Stimulated activated CD8-positive, alpha-beta memory T cell treated with anti-CD3 and anti-CD28 coated beads, Interleukin-4, amount 100 ng/mL, for 24 hours (primary cell): ENCODE measurements at places on chromosomes 16 and 17.
A peak's percentile ranks its signal among the peaks of the same experiment; 100 is the strongest.

DNA sequence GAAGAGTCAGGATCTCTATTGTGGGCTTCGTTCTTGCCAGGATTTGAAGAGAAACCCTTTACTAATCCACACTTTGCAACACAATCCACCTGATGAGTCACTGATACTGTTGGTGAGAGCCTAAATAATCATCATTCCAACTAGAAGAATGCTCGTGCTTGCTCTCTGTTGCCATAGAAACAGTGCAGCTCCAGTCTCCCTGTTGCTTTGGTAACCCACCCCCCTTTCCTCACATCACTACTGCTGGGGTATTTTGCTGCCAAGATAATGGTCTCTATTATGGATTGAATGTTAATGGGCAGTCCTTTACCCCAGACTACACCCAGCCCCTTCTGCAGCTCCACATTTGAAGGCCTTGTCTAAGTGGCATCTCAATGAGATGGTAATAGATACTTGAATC is 190.4 kb downstream of the ABCC12 start:
- DNase-seq: no peak

DNA sequence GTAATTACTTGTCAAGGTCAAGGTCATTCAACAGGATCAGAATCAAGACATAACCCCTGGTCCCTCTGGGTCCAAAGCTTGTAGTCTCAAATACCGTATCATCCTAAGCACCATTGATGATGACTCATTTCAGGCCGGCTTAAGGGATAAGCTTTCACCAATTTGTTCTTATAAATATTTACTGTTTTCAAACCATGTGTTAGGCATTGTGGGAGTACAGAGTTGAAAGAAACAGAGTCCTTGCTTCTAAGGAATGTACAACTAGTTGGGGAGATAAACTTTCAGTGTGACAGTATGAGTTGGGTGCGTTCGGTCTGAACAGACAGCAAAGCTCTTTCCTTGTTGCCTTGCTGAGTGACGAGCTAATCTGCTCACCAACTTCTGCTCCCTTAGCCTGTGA is 183.5 kb upstream of the MAF start:
- DNase-seq: no peak

GRCh38 chr17:10614536-10615155 is 42.5 kb downstream of the MYH3 start:
- no peak for DNase-seq

- no peak for DNase-seq
These were observed 27.7 kb downstream of the CSNK2A2 start for GRCh38 chr16:58170223-58170622.

DNA sequence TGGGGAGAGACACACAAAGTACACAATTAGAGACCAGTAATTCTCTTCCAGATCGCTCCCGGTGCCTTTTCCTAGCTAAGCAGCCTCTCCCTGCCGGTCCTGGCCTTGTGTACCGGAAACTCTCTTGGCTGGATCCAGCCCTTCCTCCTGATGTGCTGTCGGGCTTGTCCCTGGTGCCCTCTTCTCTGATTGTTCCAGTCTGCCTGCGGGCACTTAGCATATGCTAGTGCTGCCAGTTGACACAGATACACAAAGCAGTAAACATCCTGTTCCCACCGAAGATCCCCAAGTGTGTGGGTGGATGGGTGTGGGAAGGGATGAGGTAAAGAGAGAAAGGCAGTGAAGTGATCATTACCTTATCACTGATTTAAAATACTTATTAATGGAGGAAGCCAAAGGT is 9.7 kb downstream of the HS3ST3B1 start:
- no peak for DNase-seq

DNA sequence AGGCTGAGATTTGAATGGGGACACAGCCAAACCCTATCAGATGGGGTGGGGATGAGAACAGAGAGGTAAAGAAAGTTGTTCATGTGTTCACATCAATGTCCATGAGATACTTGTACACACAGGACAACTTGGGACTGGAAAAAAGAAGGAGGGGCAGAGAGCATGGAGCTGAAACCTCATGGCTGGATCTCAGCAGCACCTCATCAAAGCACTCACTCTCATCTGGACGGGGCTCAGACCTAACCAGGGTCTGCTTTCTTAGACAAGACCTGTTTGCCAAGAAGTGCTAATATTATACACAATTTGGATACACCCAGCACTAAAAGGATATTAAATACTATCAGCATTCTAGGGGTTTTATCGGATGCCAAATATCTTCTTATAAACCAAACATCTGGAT is 399.8 kb downstream of the SLC39A11 start:
- DNase-seq: no peak

DNA sequence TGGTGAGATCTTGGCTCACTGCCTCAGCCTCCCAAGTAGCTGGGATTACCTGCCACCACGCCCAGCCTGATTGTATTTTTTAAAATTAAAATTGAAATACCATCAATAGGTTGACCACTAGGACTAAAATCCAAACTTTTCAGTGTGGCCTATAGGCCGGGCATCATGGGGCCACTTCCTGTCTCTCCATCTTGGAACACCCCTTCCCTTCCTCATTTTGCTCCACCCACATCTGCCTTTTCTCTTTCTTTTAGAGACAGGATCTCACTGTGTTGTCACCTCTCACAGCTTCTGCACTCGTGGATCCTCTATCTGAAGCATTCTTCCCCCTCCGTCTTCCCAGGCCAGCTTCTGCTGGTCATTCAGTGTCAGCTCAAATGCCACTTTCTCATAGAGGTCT is 57.0 kb downstream of the BMERB1 start:
- DNase-seq: no peak

DNA sequence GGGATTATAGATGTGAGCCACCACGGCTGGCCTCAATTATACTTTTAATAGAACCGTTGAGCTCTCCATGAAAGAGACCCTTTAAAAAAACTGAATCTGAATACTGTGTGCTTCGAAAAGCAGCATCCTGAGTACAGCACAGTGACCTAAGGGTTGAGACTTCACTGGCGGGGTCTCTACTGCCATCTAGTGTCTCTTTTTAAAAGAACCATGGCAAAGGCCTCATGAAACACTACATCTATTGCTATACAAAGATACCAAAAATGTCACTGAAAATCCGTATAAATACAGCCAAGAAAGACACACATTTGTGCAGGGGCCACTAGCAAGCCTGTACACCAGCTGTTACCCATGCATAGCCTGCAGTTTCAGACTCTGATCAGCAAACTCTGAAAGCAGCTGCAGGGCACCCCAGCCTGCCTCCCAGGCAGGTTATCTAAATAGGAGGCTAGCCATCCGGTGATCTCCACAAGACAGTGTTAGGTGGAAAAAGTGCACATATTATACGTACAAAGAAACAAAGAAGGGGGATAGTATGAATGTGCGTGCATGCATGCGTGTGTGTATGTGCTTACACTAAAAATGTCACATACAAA is 35.3 kb downstream of the NPLOC4 start:
- no peak for DNase-seq

DNA sequence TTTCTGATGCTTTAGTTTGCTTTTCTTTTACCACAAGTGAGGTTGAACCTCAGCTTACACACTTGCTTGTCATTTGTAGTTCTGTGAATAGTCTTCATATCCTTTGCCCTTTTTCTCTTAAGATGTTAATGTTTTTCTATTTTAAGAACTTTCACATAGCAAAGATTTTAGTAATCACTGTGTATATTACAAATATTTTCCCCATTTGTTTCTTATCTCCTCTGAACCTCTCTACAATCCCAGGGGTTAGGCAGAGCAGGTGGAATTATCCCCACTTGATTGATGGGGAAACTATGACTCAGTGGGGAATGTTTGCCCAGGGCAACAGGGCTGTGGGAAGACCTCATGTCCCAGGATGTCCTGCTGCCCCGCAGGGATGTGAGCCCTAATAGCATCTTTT is 11.7 kb upstream of the MYH3 start:
- no peak for DNase-seq

DNA sequence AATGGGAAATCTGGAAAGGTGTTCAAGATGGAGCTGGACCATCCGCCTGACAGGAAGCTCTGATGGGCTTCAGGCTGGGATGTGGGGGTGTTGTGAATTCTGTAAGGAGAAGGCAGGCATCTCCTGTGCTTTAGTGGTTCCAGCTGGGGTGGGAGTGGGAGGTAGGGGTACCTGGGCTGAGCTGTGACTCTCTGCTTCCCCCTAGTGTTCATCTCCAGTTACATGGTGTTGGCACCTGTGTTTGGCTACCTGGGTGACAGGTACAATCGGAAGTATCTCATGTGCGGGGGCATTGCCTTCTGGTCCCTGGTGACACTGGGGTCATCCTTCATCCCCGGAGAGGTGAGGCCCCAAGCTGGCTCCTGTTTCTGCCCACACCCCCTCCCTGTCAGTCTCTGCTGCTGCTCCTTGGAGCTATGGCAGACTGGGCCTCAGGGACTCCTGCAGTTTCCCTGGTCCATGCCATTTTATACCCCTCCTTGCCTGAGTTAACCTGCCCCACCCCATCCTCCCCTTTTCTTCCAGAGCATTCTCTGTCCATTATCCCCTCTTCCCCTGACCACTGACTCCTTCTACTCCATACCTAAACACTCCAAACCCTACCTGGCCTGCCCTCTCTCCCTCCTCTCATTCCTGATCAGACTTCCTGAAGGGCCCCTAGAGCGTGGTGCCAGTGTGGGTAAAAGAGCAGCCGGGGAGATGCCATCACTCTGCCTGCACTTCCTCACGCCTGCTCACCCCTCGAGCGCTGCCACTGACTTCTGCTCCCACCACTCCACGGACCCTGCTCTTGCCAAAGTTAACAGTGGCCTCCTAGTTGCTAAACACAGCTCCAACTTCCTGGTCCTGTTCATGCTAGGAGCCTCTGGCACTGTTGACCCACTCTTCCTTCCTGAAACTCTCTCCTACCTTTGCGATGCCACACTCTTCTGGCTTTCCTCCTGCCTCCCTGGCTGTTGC is 3.4 kb downstream of the SPNS1 start:
- no peak for DNase-seq

DNA sequence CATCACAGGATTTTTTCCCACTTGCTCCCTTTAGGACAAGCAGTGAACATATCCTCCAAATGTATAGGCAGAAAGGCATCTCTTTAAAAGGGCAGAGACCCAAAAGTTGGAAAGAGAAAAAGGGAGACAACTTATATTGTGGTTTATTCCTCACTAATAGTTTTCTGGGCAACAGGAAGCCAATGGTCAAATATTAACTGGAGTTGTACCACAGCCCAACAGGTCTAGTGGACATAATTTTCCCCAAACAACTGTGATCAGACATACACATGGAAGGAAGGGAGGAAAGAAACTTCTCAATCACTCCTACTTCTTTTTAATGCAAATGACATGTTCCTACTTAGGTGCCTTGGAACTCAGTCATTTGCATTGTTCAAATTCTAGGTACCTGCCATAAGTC is 78.4 kb downstream of the SOX9 start:
- no peak for DNase-seq

- DNase-seq: no peak
These were observed 20.6 kb downstream of the MYH10 start for GRCh38 chr17:8609910-8610309.

DNA sequence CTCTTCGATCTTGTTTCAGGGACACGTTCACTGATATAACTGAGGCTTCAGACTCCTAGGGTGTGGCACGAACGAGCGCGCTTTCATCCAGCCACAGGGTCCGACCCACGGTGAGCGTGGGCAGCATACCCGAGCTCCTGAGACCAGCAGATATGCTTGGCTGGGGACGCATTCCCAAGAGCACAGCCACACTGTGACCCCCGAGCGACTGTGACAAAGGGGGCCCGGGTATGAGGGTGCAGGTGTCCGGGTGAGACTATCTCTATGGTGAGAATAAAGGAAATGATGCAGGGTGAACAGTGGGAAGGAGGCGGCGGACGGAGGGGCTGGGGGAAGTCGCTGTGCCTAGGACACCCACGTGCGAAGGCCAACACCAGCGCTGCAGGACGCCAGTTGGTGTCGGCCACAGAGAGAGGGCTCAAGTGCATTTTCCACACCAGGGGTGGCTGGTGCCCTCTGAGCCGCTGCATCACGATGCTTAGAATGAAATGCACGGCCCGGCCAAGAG is 17.6 kb downstream of the RPH3AL start:
- no peak for DNase-seq

DNA sequence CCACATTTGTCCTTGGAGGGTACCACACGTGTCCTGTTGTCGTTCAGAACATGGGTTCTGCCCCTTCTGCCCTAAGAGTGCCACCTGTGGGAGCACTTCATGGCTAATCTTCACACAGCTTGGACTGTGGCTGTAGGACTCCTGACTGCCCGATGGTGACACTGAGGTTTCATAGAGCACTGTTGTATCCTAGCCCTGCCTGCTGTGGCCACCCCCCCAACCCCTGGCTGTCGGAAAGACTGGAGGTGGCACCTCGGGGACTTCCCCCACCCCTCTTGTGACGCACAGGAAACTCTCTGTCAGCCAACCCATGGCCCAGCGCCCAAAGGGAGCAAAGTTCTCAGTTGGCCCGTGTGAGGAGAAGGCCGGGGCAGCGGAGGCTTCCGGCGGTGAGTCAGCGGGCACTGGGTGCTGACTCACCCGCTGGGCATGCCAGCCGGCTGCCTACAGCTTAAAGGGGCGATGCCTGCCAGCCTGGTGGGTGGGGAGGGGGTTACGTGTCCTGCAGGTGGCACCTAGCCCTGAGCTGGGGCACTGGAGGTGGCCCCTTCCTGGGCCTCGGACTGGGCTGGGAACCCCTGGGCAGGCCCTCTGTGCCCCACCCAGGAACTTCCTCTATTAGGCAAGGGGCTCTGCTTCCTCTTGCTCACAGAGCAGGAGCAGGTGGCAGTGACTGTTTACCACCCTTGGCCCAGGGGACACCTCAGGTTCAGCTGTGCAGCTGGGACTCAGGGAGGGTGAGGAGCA is 3.4 kb downstream of the MAP2K3 start:
- peak; percentile 93 for DNase-seq

GRCh38 chr16:25177512-25177830 is 39.3 kb upstream of the AQP8 start:
- no peak for DNase-seq

DNA sequence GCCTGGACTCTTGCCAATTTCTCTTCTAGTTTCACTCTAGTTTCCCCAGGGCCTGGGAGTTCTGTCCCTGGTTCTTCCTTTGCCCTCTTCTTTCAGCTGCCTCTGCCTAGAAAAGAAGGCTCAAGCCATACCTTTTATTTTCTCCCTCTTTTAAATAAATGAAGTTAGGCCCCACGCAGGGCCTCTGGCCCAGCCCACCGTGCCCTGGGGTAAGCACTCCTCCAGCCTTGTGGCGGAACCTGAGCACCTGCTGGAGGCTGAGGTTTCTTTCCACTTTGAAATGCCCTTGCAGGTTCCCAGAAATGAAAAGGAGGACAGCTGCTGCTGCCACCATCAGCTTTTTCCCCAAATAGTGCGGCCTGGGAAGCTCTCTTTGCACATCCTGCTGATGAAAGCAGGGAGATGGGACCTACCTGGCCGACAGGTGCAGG is 139.4 kb downstream of the CCDC182 start:
- DNase-seq: no peak

GRCh38 chr17:28399808-28400207 is 6.2 kb downstream of the SLC46A1 start:
- DNase-seq: no peak

- DNase-seq: no peak
These were observed 168.5 kb downstream of the KATNIP start for GRCh38 chr16:27718201-27719105.

- DNase-seq: no peak
These were observed 11.2 kb downstream of the GAA start for GRCh38 chr17:80112471-80113032.
